Skeletal muscle cell (primary cell): ENCODE measurements at places on chromosomes 13 and 19.
A peak's percentile ranks its signal among the peaks of the same experiment; 100 is the strongest.

DNA sequence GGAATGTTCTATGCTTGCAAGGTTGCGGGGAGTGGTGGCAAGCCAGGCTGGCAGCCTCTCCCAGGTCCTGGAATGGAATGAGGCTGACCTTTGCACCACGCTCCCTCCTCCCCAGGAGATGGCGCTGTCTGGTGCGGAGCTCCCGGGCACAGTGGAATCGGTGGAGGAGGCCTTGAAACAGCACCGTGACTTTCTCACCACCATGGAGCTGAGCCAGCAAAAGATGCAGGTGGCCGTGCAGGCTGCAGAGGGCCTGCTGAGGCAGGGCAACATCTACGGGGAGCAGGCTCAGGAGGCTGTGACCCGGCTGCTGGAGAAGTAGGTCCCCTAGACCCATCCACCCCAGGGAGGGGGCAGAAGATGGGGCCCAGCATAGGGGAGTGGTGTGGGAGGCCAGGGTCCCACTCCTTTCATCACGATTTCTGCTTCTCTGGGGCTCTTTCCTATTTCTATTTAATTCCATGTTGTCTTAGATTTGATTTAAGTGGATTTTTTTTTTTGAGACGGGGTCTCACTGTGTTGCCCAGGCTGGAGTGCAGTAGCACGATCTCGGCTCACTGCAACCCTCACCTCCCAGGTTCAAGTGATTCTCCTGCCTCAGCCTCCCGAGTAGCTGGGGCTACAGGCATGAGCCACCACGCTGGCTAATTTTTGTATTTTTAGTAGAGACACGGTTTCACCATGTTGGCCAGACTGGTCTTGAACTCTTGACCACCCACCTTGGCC is 53.2 kb upstream of the SHKBP1 start:
- DNase-seq: no peak

DNA sequence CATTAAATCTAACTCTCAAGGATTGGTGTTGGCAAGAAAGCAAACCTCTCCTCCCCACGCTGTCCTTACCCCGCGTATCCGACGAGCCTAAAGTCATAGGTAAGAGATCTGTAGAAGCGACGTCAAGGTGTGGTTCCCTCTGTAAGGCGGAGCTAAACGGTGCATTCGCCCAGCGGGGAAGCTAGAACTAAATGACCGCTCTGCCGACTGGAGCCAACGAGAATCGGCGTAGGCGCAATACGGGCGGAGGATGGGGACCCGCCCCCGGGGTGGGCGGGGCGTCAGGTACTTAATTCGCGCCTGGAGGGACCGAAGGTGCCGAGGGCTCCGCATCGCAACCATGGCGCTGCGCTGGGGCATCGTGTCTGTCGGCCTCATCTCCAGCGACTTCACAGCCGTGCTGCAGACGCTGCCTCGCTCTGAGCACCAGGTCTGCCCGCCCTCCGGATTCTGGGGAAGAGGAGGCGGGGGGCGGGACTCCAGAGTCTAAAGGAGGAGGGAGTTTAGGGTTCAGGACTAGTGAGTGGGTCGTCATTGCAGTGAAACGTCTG is at the start of gene DHDH:
DHDH (plus strand) TSS at position 318 of the 551 bp plus-strand sequence; CDS start at position 341, 23 bp downstream.
- peak; percentile 9 for DNase-seq

GRCh38 chr19:20923077-20923871 is at the start of gene ZNF85:
TSS of gene ZNF85 (plus strand) at chr19:20923251. CDS start at chr19:20923401, 150 bp downstream.
- peak; percentile 70 for DNase-seq

- no peak for DNase-seq
Observed at GRCh38 chr19:6312018-6312417, 21.4 kb downstream of the ACER1 start.

DNA sequence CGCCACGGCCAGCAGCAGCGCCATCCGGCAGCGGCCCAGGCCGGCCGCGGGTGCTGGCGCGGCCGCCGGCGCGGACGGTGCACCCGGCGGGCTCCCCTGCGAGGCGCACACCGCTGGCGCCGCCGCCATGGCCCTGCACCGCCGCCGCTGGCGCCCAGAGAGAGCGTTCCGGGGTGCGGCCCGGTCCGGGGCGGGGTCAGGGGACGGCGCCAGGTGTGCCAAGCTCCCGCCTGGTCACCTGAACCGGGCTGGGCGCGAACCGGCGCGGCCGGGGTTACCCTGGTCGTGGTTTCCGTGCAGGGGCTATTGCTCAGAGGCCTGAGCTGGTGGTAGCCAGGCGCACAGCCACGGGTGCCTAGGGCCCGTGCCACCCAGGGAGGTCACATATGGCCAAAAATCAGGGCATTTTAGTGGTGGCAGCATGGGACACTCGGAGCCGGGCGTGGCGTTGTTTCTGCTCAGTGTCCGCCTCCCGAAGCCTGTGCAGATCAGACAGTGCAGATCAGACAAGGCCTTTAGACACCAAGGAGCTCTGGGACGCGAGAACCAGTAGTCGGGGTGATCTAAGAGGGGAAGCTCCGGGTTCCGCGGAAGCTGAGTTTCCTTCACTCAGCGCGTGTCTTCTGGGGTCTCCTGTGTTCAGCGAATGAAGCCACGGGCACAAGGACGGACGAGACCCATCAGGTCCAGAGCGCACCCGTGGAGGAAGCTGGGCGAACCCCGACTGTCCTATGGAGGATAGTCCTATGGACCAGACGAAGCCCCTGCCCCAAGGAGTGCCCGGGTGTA is at the start of gene TMEM238:
TMEM238 (minus strand) TSS at position 162 of the 789 bp plus-strand sequence; CDS start at position 129, 33 bp downstream.
- no peak for DNase-seq

DNA sequence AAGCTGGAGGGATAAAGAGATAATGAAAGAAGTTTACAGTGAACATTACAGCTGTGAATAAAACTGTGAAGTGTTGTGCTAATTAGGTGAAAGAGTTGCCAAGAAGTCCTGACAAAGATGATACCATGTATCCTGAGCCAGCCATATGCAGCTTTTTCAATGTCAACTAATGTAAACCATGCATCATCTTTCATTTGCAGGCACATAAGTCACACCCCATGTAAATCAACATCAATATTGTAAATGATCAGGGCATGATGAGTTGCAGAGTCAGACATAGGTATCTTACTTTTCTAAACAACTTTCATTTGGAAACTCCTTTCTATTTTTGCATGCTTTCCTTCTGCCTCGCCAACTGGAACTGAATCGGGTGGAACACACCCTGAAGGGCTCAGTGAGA is 569.1 kb downstream of the TBC1D4 start:
- DNase-seq: no peak

DNA sequence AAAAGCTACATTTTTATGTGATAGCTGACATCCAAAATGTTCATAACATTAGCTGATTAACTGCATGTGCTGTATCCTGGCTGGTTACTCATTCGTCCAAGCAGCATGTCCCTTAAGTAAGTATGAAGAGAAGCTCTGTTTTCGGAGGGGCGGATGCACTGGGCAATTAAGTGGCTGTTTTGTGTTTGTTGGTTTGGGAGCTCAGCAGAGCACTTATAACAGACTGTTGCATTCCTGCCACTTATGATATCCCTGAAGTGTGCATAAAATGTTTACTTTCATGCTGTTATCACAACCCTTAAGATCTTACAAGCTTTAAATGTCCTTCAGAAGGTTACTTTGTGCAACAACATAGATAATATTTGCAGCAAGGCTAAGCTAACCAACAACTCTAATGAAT is 264.1 kb downstream of the NALCN start:
- DNase-seq: no peak

GRCh38 chr13:29021311-29021710 is 201.2 kb downstream of the MTUS2 start:
- DNase-seq: no peak

GRCh38 chr19:49212016-49212701 is 54.6 kb downstream of the TRPM4 start:
- DNase-seq: no peak

DNA sequence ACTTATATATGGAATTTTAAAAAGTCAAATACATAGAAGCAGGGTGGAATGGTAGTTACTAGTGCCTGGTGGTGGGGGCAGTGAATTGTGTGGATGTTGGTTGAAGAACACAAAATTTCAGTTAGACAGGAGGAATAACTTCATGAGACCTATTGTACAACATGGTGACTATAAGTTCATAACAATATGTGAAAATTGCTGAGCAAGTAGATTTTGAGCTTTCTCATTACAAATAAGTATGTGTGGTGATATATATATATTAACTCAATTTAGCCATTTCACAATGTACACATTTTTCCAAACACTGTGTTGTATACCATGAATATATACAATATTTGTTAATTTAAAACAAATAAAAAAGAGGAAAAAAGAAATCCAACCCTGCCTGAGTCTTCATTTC is 641.1 kb downstream of the DIAPH3 start:
- DNase-seq: no peak

DNA sequence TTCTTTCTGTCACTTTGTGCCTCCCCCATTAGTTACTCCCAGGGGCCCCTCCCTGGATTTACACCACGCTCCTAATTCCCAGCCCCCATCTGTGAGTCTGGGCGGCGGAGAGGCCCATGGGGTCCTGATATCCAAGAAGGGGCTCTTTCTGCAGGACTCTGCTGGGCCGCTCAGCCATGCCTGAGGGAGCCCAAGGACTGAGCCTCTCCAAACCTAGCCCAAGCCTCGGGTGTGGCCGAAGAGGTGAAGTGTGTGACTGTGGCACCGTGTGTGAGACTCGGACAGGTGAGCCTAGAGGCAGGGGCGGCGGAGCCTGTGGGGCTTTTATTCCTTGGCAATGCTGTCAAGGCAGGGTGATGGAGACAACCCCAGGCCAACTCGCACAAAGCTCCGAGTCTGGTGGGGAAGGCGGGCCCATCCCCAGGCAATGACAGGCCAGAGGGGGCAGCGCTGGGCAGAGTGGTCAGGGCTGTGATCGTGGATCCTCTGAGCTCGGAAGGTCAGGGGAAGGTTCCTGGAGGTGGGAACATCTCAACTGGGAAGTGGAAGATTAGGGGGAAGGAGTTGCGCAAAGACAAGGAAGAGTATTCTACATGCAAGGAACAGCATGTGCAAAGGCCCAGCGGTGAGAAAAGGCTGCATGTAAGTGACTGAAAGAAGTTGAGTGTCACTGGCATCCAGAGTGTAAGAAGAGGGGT is 1.6 kb downstream of the PLEKHG2 start:
- no peak for DNase-seq

GRCh38 chr19:9156304-9156703 is 16.1 kb downstream of the ZNF317 start:
- DNase-seq: no peak

GRCh38 chr13:47893527-47893926 is 107.5 kb downstream of the SUCLA2 start:
- DNase-seq: no peak

DNA sequence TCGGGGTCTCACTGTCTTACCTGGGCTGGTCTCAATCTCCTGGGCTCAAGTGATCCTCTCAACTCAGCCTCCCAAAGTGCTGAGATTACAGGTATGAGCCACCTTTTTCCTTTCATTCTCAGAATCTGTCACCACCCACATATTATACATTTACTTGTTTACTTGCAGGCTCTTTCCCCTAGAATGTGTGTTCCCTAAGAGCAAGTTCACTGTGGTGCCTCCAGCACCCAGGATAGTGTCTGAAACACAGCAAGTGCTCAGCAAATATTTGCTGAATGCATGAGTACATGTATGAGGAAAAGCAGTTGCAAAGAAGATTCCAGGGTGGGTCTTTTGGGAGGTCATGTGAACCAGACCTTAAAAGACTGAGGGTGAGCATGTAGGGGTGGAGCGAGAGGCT is 96.8 kb downstream of the RGCC start:
- no peak for DNase-seq

- no peak for DNase-seq
Observed at GRCh38 chr13:35055705-35056104, 113.6 kb downstream of the NBEA start.

DNA sequence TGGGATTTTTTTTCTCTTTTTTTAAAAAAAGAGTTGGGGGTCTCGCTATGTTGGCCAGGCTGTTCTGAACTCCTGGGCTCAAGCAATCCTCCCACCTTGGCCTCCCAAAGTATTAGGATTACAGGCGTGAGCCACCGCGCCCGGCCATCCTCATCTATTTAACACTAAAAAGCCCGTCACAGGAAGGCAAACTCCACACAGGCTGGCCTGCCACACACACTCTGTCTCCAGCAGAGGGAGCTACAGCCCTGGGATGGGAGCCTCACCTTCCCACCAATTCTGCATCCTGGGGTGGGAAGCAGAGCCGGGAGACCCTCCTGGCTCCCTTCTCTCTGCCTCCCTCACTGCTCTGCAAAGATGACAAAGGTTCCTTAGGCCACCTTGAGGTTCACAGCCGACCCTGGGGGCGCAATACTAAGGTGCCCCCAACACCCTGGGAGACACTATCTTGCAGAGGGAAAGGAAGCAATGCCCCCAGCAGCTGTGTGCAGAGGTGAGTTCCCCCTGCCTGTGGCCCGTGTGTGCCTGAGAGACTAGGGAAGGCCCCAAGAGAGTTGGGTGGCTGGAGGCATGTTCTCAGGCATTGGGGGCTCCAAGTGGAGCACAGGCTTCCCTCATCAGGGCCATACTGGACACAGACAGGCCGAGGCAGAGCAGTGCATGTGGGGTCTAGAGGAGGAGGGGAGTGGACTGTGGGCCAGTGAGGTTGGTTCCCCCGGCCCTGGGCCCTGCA is 27.4 kb upstream of the TIMM44 start:
- no peak for DNase-seq

DNA sequence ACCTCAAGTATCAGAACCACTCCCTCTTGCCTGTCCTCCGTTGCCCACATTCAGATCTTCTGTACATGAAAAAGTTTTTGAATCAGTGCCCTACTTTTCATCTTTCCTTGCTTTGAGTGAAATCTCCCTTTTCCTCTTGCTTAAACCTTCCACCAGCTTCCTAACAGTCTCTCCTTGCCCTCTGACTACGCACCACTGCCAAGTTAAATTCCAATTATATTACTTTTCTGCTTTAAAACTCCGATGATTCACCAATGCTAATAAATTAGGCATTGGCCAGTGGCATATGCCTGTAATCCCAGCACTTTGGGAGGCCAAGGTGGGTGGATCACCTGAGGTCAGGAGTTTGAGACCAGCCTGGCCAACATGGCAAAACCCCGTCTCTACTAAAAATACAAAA is 30.7 kb upstream of the RFXAP start:
- DNase-seq: no peak

DNA sequence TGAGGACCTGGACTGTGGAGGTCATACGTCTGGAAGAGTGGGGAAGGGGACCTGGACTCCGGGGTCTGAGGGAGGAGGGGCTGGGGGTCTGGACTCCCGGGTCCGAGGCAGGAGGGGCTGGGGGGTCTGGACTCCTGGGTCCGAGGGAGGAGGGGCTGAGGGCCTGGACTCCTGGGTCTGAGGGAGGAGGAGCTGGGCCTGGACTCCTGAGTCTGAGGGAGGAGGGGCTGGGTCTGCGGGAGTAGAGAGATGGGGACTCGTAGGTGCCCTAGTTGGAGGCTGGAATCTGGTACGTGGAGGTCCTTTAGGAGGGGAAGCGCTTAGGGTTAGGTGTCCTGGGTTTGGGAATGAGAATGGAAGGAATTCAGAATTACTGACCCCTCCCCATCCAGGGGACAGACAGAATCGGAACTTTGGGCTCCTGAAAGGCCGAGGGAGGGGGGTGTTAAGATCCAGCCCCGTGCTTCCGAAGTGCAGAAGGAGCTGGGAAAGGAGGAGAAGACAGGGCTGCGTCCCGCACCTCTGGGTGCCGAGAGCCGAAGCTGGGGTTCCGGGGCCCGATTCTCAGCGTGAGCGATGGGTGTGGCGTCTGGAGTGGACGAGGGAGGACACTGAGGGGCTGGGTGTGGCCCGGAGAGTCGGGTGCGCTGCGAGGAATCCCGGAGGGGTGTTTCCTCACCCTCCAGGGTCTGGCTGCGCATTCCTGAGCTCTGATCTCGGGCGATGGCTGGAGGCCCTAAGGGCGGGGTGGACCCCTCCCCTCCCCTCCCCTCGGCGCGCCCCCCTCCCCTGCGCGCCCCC is 608 bp downstream of the MYADM start:
- DNase-seq: no peak

- no peak for DNase-seq
Observed at GRCh38 chr19:42099336-42099925, 23.5 kb downstream of the ZNF574 start.

GRCh38 chr13:76874479-76874878 is 11.7 kb downstream of the KCTD12 start:
- DNase-seq: no peak
